ENCODE measurements at places on chromosomes 12 and 14. TPM values are rescaled to one million over a fixed set of nuclear protein-coding genes. Genes with fewer than 3 reads are reported as not detected.

- DNase-seq: no peak
Measured at GRCh38 chr12:50331745-50332144, 48.4 kb upstream of the LIMA1 start.

DNA sequence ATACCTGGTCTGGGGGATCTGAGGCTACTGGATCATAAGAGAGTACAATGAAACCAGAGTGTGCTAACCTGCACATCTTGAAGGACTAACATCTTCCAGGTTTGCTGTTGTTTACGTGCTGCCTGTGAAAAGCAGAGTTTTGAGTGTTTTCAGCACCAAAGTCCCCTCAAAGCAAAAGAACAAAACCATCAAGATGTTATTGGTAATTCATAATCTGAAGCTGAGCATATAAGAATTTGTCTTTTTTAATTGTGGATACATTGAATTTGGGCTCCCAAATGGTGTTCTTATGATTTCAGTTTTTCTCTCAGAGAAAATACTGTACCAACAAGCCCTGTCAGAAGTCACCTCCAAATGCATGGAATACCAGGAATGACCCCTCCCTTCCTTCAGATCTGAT, 110.2 kb downstream of the BTG1 start:
- DNase-seq: no peak

DNA sequence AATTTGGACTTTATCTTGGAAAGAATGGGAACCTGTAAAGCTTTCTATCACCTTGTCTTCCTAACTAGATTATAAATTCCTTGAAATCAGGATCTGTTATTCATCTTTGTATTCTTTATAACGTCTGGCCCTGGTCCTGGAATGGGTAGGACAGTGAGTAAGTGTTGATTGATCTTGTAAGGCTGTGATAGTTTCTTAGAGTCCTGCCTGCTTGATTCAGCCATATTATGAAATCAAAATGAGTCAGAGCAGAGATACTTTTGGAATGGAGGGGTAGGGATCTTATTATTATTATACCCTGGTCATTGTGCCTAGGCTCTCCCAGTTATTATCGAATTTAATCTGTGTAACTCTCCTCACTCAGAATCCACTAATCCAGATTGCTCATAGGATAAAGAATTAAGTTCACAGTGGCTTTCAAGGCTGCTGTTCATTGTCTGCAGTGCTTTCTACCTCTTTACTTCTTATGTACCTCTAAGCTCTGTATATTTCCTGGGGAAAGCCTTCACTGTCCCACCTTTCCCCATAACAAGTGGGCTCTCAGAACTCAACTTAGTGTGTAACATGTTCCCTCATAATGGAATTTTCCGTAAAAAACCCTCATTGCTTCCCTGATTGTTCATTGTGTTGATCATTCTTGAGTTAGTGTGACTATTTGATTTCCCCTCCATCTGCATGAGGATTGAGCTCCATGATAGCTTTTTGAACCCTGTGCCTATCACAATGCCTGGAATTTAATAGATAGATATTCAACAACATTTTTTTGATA, 93.3 kb downstream of the DAAM1 start:
- no peak for DNase-seq

GRCh38 chr12:95516757-95517156, 34.5 kb downstream of the USP44 start:
- DNase-seq: no peak

- no peak for DNase-seq
Measured at GRCh38 chr12:10891937-10892336, 7.9 kb upstream of the PRH1 start.

ALDH1L2 gene
- 0.20 TPM for total RNA-seq

SLCO1B1 gene
- not detected for total RNA-seq

OR6S1 gene
- not detected for total RNA-seq

All from lung microvascular endothelial cell (primary cell).